ENCODE measurements at places on chromosomes 4 and X.

GRCh38 chr4:87258677-87259076, 38.3 kb upstream of the KLHL8 start:
- H3K4me1 ChIP-seq, result peaks cover 5% of the 10 kb centered on the region
- H3K27me3 ChIP-seq, result peaks cover 6% of the 10 kb centered on the region
- H3K27ac ChIP-seq, result peak overlapping the region; percentile 20
- no peak overlapping the region for H3K4me3 ChIP-seq

DNA sequence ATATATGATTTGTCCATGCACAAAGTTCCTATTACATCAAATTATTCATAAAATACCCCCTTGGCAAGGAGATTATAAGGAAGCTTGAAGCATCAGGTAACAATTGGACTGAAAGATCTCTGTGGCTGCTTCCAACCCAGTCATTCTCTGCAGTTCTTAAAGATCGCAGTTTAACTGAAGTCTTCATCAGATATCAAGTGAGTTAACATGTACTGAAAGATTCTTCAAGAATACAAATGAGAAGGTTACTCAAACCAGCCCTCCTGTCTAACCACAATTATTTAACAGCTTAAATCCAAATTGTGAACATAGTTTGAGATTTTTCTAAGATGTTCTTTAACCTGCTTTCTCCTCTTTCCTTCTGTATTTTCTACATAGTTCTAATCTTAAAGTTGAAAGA, 56.1 kb downstream of the SLC10A7 start:
- no peak overlapping the region for H3K27ac ChIP-seq
- H3K4me1 ChIP-seq, result peaks cover 10% of the 10 kb centered on the region
- no peaks in the 10 kb centered on the region for H3K27me3 ChIP-seq
- DNase-seq, result no peak
- peaks cover 3% of the 10 kb centered on the region for H3K36me3 ChIP-seq
- no peak overlapping the region for H3K4me3 ChIP-seq

- no peak overlapping the region for H3K27ac ChIP-seq
- no peaks in the 10 kb centered on the region for H3K27me3 ChIP-seq
- no peak overlapping the region for H3K4me3 ChIP-seq
- H3K4me1 ChIP-seq, result no peaks in the 10 kb centered on the region
- no peaks in the 10 kb centered on the region for H3K36me3 ChIP-seq
- no peak for DNase-seq
Measured at GRCh38 chr4:32417113-32417704, 1697.0 kb downstream of the PCDH7 start.

DNA sequence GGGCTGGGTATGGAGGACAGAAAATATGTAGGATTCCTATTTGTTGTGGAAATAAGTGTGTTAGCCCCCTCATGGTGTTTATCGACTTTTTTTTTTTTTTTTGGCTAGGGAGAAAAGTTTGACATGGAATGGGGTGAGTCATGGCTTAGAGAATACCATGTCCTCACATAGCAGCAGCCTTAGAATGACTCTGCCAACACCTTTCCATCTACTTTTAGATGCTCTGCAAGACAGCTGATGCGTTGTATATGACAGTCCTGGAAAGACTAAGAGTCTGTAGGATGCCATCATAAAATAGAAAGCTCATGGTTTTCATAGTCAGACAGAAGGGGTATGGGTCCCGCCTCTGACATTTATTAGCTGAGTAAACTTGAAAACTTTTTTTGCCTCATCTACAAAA, 37.7 kb downstream of the MTTP start:
- no peak overlapping the region for H3K27ac ChIP-seq
- H3K4me1 ChIP-seq, result no peaks in the 10 kb centered on the region
- H3K27me3 ChIP-seq, result peaks cover 7% of the 10 kb centered on the region
- DNase-seq, result no peak
- no peak overlapping the region for H3K4me3 ChIP-seq

- peaks cover 68% of the 10 kb centered on the region for H3K4me1 ChIP-seq
- H3K27me3 ChIP-seq, result no peaks in the 10 kb centered on the region
- H3K27ac ChIP-seq, result peak overlapping the region; percentile 69
Measured at GRCh38 chr4:152458801-152459302, 77.0 kb downstream of the FBXW7 start.

GRCh38 chrX:55201930-55202579, 18.1 kb upstream of the PAGE5 start:
- H3K27me3 ChIP-seq, result no peaks in the 10 kb centered on the region
- DNase-seq, result no peak
- H3K27ac ChIP-seq, result no peak overlapping the region
- H3K4me1 ChIP-seq, result no peaks in the 10 kb centered on the region
- H3K4me3 ChIP-seq, result no peak overlapping the region
- H3K36me3 ChIP-seq, result no peaks in the 10 kb centered on the region

DNA sequence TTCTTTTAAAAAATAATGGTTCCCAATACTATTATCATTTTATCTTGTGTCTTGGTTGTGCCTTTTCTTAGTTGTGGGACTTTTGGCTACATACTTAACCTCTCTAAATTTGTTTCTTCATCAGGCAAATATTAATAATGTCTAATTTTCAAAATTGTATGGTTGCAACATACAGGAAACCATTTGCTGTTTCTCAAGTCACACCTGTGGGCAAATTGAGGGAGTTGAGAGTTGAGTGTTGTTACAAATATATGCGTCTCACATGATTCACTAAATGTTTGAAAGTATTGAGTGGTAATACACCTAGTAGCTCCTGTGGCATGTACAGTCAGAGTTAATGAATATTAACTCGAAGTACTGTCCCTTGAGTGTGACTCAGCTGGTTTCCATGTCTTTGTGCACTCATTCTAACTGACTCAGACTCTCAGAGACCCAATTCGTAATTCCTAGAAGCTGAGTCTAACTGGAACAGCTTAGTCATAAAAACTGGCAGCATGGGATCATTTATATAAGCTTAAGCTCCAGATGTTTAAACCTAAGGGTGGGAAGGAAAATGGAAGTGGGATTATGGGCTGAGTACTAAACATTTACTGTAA, 802.4 kb downstream of the TRIML1 start:
- no peak for DNase-seq
- no peaks in the 10 kb centered on the region for H3K36me3 ChIP-seq
- no peak overlapping the region for H3K27ac ChIP-seq
- no peaks in the 10 kb centered on the region for H3K4me1 ChIP-seq
- no peak overlapping the region for H3K4me3 ChIP-seq

GRCh38 chrX:9937761-9938160, 29.4 kb upstream of the CLDN34 start:
- H3K36me3 ChIP-seq, result no peaks in the 10 kb centered on the region
- peaks cover 18% of the 10 kb centered on the region for H3K27me3 ChIP-seq
- no peak overlapping the region for H3K27ac ChIP-seq
- H3K4me1 ChIP-seq, result peaks cover 21% of the 10 kb centered on the region
- H3K4me3 ChIP-seq, result no peak overlapping the region

All from activated naive CD8-positive, alpha-beta T cell treated with anti-CD3 and anti-CD28 coated beads, Interleukin-2, amount 50 U/mL, for 24 hours (primary cell).